ENCODE measurements at places on chromosomes 16 and 17.

- peak; percentile 72 for DNase-seq
Measured at GRCh38 chr17:79391376-79392233, 219.2 kb downstream of the RBFOX3 start.

DNA sequence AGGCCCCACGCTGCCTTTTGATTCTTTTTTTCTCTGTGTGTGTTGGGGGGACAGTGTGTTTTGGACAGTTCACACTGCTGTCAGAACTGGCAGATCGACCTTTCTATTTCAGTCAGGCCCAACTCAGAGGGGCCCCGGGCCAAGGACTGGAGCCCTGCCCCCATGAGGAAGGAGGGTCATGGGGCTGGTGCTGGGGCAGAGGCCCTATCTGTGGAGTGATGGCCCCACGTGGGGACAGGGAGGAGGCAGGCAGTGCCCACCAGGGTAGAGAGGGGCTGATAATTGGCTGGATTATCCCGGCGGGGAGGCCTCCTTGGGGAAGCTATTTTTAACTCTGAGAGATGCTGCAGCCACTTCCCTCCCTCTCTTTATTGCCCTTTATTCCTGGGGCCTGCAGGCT is 5.7 kb upstream of the KCNJ12 start:
- no peak for DNase-seq

GRCh38 chr16:20415541-20415940 is 6.2 kb downstream of the ACSM5 start:
- DNase-seq: no peak

GRCh38 chr16:73565263-73565662 is 517.3 kb upstream of the ZFHX3 start:
- no peak for DNase-seq

DNA sequence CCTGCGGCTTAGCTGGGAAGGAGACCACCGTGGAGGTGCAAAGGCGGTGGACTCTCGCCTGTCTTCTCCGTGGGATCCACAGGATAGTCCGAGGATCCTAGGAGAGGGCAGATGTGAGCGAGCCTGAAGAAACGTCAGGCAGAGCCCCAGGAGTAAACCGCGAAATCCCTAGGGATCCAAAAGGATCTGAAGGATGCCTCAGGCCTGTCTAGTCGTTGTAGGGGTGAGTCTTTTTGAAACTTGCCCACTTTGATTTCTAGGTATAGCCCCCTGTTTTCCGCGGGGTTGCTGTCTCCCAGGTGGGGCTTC is 576.5 kb downstream of the KCNJ18 start:
- DNase-seq: no peak

- DNase-seq: no peak
Measured at GRCh38 chr16:81921843-81922584, 89.3 kb downstream of the SDR42E1 start.

DNA sequence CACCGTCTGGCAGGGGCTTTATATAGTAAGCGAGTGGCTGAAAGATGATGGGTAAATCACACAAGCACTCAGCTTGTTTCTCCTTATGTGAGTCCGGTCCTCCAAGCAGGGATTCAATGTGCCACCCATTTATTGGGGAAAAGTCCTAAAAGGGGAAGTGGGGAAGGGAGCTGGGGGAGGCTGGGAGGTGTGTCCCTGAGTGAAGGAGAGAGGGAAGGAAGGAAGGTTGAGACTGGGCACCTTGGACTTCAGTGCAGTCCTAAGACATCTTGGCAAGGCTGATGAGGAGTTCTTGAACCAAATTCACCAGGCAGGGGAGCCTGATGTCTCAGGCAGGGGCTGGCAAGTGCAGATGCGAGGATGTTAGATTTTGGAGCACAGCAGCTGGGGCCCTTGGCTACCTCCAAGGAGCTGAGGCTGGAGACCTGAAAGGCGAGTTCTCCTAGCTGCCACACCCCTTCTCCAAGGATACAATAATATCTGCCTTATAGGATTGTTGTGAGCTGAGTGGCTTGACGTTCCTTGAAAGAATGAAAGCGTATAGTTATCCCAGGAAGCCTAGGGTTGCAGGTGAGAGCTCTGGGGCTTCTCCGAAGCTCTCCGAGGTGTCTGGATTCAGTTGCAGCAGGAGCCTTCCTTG is 23.0 kb upstream of the CYLD start:
- no peak for DNase-seq

DNA sequence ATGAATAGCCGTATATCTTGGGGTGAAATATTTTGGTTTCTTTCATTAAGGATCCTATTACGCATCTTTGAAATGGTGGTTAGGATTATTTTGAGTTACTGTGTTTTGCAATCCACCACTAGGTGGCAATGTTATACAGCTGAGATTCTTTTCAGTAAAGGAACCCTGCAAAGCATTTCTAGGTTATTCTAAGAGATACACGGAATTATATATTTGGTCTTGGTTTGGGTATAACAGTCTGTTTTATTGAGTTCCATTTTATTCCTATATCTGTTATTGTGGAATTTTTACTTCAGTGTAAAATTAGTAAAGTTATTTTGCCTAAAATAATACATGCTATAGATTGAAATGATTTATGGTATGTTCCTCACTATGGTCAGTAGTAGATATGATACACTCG is 62.9 kb upstream of the CPHXL start:
- peak; percentile 65 for DNase-seq

GRCh38 chr17:39461926-39462569 is 762 bp downstream of the CDK12 start:
- peak; percentile 33 for DNase-seq

GRCh38 chr16:19269098-19269497 is 16.4 kb upstream of the CLEC19A start:
- no peak for DNase-seq

GRCh38 chr17:40348562-40349476 is 15.7 kb downstream of the GJD3 start:
- DNase-seq: no peak

GRCh38 chr17:33572615-33573014 is 279.5 kb upstream of the ASIC2 start:
- no peak for DNase-seq

GRCh38 chr17:48047113-48047740 is 932 bp upstream of the NFE2L1 start:
- DNase-seq: no peak

DNA sequence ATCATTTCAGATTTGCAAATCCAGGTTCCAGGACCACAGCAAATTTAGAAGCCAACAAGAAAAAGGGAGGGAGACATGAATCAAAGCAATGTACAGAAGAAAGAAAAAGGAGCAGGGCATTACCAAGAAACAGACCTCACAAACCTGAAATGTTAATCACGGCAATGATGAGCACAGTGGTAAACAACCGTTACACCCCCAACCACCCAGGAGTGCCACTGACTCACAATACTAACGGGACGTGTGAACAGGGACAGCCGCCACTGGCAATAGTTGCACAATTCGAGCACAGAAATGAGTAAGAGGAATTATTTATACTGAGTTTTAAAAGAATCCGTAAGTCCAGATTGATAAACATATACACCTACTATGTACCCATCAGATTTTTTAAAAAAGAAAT is 13.8 kb downstream of the USP22 start:
- DNase-seq: peak; percentile 84

DNA sequence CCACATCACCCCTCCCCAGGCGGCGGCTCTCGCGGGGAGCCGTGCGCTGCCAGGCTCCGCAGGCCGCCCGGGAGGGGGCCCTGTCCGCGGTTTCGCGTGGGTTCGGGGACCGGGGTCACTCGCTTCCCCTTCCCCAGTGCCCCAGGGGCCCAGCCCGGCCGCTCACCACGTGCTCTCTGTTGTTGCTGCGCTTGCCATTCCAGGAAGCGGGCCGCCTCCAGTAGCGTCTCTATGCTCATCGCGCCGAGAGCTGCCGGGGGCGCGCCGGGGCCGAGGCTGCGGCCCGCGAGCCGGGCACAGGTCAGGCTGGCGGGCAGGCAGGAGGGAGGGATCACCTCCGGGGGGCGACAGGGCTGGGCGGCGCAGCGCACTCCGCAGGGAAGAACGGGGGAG is 390 bp downstream of the MNT start:
- DNase-seq: peak; percentile 71

Measured in activated CD4-positive, alpha-beta T cell treated with anti-CD3 and anti-CD28 coated beads, Interleukin-2, Interleukin-6, amounts not matched to agents 100 ng/mL and 50 ng/mL, durations not matched to agents 16 hours and 8 hours (primary cell).